Nasal cavity respiratory epithelium epithelial cell of viscerocranial mucosa (primary cell): ENCODE measurements at places on chromosomes 7 and 10. TPM values are rescaled to one million over a fixed set of nuclear protein-coding genes. Genes with fewer than 3 reads are reported as not detected.

The GALNT11 gene
- total RNA-seq: 24.3 and 56.1 TPM in 2 replicates

The PRKG1 gene
- 0.57 and 1.0 TPM in 2 replicates for total RNA-seq

The TRPV5 gene
- total RNA-seq: not detected in 2 replicates

The NEURL1 gene
- total RNA-seq: 1.6 and 2.7 TPM in 2 replicates

The EGR2 gene
- total RNA-seq: 0.64 and 0.68 TPM in 2 replicates

The SAP25 gene
- total RNA-seq: not detected in 2 replicates

The KCNH2 gene
- under 0.01 and 0.14 TPM in 2 replicates for total RNA-seq
